Thyroid gland (tissue), 4 donors: ENCODE measurements at places on chromosomes 5 and 9. TPM values are rescaled to one million over a fixed set of nuclear protein-coding genes. Genes with fewer than 3 reads are reported as not detected.

Gene SMIM27
- 1.3 TPM for total RNA-seq

Gene SLC6A7
- total RNA-seq = not detected

Gene TMEM215
- total RNA-seq = not detected

Gene SLC1A1
- total RNA-seq = 50.5 TPM

Gene SLCO6A1
- total RNA-seq = not detected

Gene C1QTNF3
- 6.2 TPM for total RNA-seq

Gene SLC25A48
- not detected for total RNA-seq

Gene BARHL1
- total RNA-seq = not detected

Gene FOXD4L4
- total RNA-seq = 0.67 TPM

Gene FAM200C
- total RNA-seq = 6.9 TPM

Gene MARCOL
- not detected for total RNA-seq

DNA sequence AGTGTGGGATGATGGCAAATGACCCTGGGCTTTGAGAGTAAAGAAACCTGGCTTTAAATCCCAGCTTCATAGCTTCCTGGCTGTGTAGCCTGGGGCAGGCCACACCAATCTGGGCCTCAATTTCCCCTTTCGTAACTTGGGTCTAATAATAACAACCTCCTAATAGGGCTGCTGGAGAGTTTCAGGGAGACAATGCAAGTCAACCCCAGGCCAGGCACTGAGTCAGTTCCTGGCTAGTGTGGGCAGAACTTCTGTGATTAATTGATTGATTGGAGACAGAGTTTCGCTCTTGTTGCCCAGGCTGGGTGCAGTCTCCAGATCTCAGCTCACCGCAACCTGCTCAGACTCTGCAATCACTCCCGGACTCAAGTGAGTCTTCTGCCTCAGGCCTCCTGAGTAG, 3.3 kb upstream of the SH2D3C start:
- no peak for DNase-seq

DNA sequence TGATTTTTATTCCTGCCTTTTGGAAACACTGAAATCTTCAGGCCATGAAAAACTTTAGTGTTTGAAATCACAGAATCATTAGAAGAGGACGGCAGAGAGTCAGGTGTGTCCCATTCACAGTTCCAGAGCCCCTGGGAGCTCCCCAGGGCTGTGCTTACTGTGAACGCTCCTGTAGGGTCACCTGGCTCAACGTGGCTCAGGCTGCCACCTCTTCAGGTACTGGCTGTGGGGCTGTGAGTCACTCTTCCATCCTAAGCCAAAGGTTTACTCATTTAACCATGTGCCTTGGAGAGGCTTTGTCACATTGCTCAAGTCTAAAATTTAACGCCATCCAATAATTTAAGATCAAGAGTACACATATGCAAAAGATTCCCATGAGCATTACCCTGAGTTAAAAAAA, 50.2 kb upstream of the FSTL4 start:
- peak; percentile 5 for DNase-seq

DNA sequence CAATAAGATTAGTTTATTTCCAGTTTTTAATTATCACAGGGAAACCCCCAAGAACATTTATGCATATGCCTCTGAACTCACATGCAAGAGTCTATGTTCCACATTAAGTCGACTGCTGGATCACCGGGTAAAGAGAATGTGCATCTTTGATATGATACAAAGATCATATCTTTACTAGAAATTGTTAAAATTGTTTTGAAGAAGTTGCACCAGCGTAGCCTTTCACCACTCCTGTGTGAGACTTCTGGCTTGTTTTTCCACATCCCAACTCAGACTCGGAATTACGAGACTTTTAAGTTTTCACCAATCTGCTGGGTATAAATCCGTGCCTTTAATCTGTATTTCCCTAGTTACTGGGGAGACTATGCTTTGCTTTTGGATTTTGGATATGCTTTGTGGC, 113.2 kb downstream of the CEMIP2 start:
- DNase-seq = no peak

- DNase-seq = peak; percentile 39
These were observed 212.6 kb upstream of the MSX2 start for GRCh38 chr5:174511714-174512253.

- no peak for DNase-seq
These were observed 59.2 kb downstream of the SMC5 start for GRCh38 chr9:70318002-70318401.

DNA sequence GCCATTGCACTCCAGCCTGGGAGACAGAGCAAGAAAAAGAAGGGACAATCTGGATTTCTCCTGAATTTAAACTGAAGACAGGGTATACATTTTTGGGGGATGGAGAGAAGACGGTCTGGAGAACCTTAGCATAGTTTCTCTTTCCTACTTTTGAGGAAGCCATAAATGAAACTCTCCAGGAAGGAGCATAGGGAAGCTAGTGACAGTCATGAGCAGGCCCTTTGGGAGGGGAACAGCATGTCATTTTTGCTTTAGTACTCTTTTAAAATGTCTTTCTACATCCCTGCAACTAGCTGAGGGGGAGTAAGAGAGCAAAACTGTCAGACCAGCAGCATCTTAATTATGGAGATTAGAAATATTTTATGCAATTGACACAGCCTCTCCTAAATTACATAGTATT, 8.2 kb upstream of the SLC44A1 start:
- no peak for DNase-seq

DNA sequence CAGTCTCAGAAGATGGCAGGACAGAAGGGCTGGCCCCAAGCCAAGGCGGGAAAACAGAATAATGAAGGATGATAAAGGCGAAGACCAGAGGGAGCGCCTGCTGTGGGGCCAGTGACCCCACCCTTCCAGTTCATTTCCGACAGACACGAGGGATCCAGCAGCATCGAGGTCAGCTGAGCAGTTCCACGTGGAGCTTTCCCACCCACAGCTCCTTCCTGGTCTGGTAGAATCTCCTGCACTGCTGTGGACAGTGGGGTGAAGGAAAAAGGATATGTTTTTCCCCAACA, 265.9 kb upstream of the VLDLR start:
- DNase-seq = no peak

GRCh38 chr9:117707561-117707960, 3.4 kb downstream of the TLR4 start:
- no peak for DNase-seq

GRCh38 chr5:73451224-73452130, 2.9 kb upstream of the FOXD1 start:
- peak; percentile 58 for DNase-seq

GRCh38 chr5:174636094-174636493, 88.3 kb upstream of the MSX2 start:
- no peak for DNase-seq

GRCh38 chr5:87729781-87730180, 317.1 kb upstream of the CCNH start:
- DNase-seq = no peak

GRCh38 chr9:123262338-123262737, 6.0 kb downstream of the STRBP start:
- DNase-seq = no peak

GRCh38 chr5:171857489-171857876, 71.9 kb downstream of the SMIM23 start:
- no peak for DNase-seq

GRCh38 chr5:151155775-151156506, 1.6 kb downstream of the ANXA6 start:
- peak; percentile 60 for DNase-seq

- peak; percentile 24 for DNase-seq
These were observed 152.1 kb downstream of the GNA14 start for GRCh38 chr9:77495834-77496671.

- DNase-seq = no peak
These were observed 127.2 kb upstream of the SLC44A1 start for GRCh38 chr9:105117234-105117633.

GRCh38 chr5:636951-637350, 24.8 kb downstream of the CEP72 start:
- no peak for DNase-seq

GRCh38 chr9:30198463-30199309, 2185.8 kb upstream of the ACO1 start:
- DNase-seq = no peak

DNA sequence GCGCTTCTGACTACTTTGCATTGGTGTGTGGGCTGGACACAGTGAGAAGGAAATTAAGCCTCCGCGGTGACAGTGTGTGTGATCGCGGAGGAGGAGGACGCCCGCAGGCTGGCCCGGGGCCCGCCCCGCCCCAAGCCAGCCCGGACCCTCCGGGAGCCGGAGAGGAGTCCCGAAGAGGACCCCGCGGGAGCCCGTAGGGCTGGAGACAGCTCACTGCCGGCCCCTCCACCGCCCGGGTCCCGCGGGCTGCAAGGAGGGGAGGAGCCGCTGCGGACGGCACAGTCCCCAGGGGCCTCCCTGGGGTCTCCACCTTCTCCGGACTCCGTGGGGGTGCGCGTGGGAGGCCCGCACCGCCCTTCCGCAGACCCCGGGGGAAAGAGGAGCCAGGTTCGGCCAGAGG, 146.4 kb upstream of the ERCC6L2 start:
- no peak for DNase-seq

GRCh38 chr9:21615018-21615417, 132.9 kb upstream of the IFNE start:
- DNase-seq = no peak

- no peak for DNase-seq
These were observed 75.4 kb upstream of the SHB start for GRCh38 chr9:38144421-38144820.

DNA sequence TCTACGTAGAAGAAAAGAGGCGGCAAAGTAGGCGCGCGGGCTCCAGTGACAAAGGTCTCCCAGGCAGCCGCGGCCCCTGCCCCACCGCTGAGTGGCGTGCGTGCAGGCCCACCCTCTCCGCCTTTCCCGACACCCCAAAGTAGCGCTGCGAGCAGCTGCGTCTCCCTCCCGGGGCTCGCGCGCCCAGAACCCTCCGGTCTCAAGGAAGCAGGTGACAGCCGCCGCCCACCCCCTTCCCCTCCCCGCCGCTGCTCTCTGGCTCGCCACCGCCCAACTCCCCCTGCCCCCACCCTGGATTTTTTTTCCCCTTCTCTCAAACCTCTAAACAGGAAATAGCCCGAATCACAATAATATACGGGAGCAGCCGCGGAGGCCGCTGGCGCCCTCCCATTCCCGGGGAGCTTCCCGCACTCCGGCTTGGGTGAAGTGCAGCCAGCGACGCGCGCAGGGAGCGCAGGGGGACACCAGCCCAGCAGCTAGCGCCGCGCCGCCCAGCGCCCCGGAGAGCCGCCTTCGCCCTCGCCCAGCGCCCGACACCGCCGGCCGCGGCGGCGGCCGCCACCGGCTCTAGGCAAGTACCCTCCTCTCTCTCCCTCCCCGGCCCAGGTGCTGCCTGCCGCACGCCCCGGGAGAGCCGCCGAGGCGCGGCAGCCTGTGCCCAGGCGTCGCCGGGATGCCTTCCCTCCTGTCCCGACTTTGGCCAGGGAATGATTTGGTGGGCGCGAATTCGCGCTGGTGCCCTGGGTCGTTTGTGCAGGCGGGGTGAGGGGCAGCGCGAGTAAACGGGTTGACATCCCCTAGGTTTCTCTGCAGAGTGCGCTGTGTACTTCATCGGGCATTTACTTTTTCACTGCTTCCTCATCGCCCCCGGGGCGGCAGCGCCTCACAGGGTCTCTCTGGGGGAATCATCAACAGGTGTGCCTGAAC, 52.7 kb upstream of the TJP2 start:
- DNase-seq = peak; percentile 82

DNA sequence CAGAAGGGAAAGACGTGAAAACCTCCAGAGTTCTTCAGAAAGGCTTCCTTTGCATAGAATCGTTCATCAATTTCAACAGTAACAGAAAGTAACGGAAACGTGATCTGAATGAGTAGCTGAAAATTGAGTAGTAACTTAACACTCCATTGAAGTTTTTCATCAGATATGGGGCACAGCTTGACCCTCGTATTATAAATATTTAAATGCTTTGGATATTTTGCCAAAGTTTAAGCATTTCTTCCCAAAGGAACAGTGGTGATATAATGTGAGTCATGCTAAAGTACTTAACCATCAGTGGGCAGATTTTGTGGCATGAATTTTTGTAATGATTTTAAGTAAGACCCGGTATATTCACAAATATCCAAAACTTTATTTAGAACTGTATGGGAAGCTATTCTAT, 67.4 kb upstream of the ADAMTS19 start:
- DNase-seq = no peak

GRCh38 chr9:106314476-106314875, 548.5 kb upstream of the ZNF462 start:
- DNase-seq = no peak

DNA sequence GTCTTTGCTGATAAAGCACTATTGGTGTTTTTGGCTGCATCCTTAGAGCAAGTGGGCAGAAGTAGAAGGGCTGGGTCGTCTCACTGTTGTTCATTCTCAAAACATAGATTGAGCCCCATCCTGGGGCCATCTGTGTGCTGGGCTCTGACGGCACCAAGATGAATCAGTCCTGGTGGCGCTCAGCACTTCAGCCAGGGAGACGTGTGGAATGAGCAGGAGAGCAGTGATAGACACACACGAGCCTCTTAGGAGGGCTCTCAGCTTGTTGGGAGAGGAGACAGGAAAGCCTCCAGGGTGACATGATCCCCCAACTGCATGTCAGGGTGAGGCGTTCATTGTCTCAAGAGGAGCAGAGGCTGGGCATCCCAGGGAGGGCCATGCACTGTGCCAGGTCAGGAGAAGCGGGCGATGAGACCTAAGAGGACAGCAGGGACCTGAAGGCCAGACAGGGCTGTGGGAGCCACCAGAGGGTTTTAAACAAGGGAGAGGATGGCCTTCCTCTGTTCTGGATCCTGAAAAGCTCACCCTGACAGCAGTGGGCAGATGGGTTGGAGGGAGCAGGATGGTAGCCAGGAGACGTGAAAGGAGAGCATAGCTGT, 115.8 kb downstream of the DAB2IP start:
- no peak for DNase-seq

DNA sequence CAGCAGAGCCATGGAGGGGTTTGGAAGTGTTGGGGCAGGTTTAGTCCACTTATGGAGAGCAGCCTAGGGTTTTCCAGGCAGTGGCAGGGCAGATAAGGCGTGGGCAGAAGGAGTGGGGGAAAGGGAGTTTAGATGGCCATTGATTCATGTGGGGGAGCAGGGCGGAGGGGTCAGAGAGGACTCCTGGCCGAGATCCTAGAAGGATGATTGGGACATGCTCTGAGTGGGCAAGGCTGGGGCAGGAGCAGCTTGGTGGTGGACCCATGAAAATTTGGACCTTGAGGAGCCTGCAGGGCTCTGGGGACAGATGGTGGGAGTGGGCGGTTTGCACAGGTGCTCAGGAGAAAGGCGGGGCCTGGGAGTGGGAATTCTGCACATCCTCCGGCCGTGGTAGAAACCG, 18.1 kb upstream of the TOR2A start:
- DNase-seq = no peak

- DNase-seq = no peak
These were observed 15.0 kb downstream of the C9orf72 start for GRCh38 chr9:27558307-27558706.

DNA sequence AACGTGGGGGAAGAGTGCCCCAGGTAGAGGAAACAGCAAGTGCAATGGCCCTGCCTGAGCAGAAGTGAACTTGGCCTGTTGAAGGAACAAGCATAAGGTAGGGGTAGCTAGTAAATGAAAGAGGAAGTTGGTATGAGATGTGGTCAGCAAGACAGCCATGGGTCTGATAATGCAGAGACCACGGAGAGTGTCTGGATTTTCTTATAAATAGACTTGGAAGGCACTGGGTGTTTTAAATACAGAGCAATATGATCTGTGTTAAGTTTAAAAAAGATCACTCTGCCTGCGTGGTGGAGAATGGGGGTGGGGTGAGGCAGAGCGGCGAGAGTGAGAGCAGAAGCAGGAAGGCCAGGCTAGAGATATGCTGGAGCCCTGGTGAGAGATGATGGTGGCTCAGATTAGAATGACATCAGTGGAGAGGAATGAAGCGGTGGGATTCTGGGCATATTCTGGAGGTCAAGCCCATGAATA, 4.2 kb downstream of the ADAM19 start:
- no peak for DNase-seq
